ENCODE measurements at places on chromosomes 2 and 18.

DNA sequence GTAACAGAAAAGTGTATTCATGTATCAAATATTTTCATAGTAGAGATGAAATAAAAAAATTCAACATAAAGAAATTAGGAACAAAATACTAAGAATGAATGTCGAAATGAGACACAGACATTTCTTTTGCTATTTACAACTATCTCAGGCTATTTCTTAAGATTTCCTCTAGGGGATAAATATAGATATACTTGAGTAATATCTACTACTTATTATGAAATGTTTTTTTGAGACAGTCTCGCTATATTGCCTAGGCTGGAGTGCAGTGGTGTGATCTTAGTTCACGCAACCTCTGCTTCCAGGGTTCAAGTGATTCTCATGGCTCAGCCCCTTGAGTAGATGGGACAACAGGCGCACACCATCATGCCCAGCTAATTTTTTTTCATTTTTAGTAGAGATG lies 326.1 kb downstream of the RNF144A start:
- no peak for DNase-seq

- DNase-seq: no peak
These were observed 40.4 kb downstream of the ATP8B1 start for GRCh38 chr18:57762686-57763085.

- DNase-seq: peak; percentile 82
These were observed 102.1 kb downstream of the PXDN start for GRCh38 chr2:1642066-1642861.

DNA sequence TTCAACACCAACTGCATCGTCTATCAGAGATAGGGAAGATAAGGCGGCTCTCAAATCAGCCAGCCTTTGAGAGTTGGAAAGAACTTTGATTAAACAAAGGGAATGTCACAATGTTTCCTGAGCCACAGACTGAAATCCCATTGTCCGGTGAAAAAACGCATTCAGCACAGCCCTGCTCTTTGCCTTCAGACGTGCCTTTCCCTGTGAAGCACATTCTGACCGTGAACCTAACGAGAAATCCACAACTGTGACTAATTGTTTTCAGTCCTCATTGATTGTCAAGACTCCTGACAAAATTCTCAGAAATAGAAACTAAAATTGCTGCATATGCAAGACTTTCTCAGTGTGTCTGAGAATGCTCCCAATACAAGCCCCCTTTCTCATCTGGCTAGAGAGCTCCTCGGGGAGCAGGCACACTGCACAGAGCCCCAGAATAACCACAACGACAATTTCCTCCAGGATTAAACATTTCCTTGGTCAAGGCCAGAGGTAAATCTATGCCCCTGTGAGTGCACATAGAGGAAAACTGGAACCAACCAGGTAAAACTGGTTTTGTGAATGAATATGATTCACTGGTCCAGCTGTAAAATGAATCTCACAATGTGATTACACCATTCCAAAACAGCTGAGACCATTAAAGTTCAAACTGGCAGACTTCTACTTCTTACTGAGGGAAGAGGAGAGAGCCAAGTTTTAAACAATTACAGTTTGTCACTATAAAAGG lies 561.9 kb upstream of the ID2 start:
- DNase-seq: no peak

GRCh38 chr2:43228321-43228751 lies 1.9 kb upstream of the ZFP36L2 start:
- DNase-seq: no peak

DNA sequence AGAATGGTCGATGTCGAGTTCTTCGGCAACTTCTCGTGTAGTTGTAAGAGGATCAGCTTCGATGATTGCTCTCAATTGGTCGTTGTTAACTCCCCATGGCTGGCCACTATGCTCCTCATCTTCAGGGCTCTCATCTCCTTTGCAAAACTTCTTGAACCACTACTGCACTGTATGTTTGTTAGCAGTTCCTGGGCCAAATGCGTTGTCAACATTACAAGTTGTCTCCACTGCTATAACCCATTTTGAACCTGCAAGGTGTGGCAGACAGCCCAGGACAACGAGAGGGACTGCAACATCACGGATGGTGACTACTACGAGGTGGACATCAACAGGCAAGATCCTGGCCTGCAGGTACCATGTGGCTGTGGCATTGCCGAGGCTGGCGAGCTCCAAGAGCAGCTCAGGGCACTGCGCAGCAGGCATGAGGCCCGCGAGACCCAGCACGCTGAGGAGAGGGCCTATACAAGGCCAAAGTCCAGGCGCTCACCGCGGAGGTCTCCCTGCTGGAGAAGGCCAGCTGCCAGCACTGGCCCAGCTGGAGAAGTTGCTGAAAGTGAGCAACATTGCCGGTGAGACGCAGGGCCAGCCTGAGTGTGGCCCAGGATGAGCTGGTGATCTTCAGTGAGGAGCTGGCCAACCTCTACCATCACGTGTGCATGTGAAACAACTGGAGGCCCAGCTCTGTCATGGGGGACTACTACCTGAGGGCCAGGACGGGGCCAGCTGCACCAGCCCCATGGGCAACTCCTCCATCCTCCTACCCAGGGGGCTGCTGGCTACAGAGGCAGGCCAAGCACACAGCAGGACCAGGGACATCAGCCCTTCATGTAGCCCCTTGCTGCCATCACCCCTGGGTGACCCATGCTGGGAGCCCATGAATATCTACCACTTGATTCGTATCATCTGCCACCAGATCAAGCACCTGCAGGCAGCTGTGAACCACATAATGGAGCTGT lies 20.2 kb downstream of the CLK1 start:
- DNase-seq: no peak

- no peak for DNase-seq
These were observed 266.7 kb upstream of the MGAT5 start for GRCh38 chr2:133986881-133987795.

DNA sequence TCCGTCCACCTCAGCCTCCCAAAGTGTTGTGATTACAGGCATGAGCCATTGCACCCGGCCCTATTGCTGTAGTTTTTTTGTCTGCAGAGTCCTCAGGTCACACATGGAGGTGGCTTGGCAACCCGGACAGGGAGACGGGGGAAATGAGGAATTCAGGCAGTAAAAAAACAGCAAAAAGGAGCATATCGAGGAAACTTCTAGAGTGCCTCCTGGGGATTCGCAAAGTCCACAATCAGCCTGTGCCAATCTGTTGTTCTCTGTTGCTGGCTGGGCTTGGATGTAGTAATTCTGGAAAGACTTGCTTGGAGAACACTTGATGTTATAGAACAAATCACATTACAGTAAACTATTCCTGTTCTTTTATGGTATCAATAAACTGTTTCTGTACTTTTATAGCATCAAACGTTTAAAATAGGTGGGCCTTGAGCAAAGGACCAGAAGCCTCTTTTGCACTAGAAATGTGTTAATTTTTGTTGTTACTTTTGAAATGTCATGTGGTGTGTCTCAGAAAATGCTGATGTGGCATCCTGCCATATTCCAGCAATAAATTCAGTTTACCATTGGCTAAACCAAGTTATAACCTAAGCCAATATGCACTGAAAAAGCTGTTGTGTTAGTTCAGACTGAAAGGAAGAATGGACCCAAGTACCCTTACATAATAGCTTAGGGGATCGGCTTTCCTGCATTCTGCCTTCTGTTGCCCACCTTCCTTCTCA lies 14.4 kb downstream of the ELAC1 start:
- no peak for DNase-seq

GRCh38 chr2:72138921-72139381 lies 8.7 kb downstream of the CYP26B1 start:
- DNase-seq: no peak

- DNase-seq: no peak
These were observed 98.2 kb downstream of the GAREM1 start for GRCh38 chr18:32372381-32373061.

- DNase-seq: no peak
These were observed 6.6 kb upstream of the NCK2 start for GRCh38 chr2:105737980-105738657.
